OCI-LY7 (cell line): ENCODE measurements at places on chromosomes 1 and 21.

DNA sequence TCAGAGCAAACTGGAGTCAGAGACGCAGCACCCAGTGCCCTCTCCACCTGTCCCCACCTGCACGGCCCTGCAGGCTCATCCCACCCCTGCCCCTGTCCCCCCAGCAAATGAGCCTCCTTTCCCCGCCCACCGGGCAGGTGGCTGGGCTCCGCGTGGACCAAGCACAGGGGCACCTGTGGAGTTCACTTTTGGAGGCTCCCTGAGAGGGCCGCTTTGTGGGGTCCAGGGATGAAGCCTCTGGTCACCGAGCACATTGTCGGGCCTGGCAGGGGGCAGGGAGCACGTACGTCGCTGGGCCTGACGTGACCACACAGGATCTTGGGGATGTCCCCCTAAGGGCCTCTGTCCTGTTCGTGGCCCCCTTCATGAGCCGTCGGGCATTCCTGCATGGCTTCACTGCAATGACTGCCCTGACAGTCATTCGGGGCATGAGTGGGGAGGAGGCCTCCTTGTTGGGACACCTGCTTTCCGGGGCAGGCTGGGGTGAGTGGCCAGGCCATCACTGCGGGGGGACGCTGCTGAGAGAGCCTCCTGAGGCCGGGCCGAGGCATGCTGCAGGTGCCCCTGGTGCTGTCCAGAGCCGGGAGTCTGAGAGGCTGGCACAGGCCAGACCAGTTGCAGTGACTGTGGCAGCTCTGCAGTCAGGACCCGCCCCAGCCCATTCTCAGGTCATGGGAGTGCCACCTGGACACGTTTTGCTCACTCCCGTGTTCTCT is 19.7 kb downstream of the SLX9 start:
- DNase-seq = no peak

GRCh38 chr21:45318556-45319404 is 31.1 kb upstream of the POFUT2 start:
- no peak for DNase-seq

GRCh38 chr1:36323636-36324352 is at the start of gene EVA1B:
Gene EVA1B (minus strand): TSS chr1:36323645. CDS start chr1:36323037, 608 bp downstream.
- peak; percentile 29 for DNase-seq

DNA sequence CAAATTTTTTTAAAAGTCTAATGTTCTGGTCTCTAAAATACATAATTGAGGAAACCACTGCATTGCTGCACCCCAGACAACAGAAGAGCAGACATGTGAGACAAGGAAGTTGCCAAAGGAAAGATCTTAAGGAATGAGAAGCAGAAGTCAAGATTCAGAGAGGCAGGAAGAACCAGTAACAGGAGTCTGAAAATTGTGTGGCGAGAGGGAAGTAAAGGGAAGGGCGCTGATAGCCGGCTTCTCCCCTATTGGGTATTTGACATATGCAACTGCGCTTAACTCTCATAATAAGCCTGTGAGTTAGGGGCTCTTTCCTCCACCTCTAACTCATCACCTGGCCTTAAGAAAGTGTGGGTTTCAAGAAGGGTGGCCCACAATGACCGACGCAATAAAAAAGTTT is 21.9 kb upstream of the KIF14 start:
- no peak for DNase-seq

DNA sequence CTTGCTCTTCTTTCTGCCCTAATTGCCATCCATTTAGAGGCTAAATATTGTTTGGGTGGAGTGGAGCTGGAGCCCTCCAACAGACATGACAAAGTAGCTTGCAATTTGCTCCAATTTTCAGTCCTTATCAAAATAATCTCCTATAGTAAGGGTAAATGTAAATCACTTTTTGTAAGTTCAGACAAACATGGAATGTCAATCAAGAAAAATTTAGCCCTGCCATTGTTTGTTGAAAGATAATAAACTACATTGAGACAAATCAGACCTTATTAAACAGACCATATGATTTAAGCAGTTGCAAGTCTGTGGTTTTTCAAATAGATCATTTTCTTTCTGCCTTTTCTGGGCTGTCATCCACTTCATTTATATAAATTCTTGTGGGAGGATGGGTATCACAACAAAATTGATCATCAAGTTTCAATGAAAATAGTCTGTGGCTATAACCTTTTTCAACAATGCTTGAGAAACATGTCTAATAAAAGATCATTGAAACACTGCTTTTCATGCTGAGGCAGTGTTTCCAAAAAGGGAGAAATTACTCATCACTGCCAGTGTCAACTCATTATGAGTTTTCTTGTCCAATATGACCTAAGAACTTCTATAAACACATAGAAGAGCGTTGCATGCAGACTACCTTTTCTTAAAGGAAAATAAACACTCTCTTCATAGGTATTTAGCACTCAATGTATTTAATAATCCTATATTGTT is 1152.0 kb upstream of the B3GALT2 start:
- no peak for DNase-seq
